ENCODE measurements at places on chromosomes 11 and 22.

DNA sequence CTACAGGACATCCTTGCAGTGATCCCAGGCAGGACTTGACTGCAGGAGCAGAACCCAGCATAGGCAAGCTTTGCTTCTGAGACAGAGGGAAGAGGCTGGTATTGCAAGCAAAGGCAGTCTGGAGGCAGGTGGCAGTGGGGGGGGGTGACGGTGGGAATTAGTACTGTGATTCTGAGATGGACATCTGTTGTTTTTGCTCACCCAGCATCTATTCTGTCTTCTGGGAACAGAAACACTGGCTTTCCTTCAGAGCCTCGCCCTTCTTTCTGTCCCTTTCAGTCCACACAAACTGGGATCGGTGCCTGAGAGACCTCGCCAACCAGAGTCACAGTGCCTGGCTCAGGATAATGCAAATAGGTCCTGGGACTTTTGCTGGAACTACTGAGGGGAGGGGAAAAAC is 31.2 kb upstream of the RASL10A start:
- DNase-seq = no peak

DNA sequence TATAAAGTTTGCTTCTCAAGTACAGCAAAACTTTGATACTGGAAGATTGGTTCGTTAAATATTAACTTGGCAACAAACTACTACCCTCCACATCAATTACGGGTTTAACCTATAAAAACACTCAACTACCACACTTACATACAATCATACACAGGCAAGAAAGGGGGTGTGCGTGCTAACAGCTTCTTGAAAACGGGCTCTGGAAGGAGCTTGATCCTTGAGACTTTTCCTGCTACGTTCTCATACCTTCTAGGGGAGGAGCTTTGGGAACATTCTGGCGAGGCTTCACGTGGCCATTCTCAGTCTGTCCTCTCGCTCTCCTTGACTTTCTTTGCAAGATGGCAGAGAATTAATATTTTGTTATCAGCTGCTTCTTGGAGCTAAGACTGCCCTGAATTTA is 6.8 kb upstream of the ESAM start:
- no peak for DNase-seq

- DNase-seq = peak; percentile 92
Observed at GRCh38 chr11:57644748-57645688, 4.7 kb downstream of the YPEL4 start.

- DNase-seq = no peak
Observed at GRCh38 chr22:20741008-20741633, 32.8 kb upstream of the SERPIND1 start.

- no peak for DNase-seq
Observed at GRCh38 chr22:32850591-32851517, 49.3 kb downstream of the TIMP3 start.

DNA sequence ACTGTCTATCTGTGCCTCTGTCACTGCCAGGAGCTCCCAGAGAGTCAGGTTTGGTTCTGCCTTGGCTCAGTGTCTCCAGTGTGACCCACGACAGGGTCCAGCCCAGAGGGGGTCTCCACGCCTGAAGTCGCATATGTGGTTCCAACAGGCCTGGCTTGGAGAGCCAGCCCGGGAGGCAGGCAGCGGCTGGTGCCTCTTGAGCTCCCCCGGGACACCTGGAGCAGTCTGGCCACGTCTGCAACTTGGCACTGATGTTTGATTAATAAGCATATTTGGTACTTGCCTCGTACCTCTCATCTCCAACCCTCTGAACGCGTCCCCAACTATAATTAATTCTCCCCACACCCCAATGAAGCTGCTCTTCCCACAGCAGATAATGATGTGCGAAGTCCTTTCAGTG is 31.7 kb upstream of the SHISAL1 start:
- DNase-seq = no peak

All from hematopoietic multipotent progenitor cell treated with erythropoietin and hydrocortisone succinate and interleukin-3 and kit ligand, for 4 days (in vitro differentiated cells).